GDM1 (cell line): ENCODE measurements at places on chromosomes 5 and 9.

GRCh38 chr5:95565280-95565920 is 10.5 kb downstream of the ARSK start:
- DNase-seq = no peak

DNA sequence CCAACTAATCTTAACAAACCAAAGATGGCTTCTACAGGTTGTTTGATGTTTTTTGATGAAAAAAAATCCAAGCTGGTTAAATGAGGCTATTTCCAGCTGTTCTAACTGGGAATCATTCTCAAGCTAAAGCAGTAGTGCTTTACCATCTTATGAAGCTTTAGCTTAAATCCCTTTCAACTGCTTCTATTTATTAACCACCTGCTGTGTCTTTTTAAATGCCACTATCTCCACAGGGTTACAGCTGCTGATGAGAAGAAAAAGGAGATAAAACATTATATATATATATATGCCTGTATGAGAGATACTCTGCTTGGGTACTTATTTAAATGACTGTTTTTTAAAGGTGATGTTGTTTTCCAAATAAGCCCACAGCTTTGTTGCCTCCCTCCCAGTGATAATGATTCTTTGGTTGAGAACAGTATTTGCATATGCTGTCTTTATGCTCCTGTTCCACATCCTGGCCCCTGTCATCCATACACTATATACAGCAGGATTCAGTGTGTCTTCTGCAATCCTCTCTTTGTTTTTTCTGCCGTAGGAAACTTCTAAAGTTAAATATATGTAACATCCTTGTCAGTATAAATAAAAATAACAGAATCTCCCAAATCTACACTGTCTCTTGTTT is 164.0 kb downstream of the PAM start:
- DNase-seq = no peak

- DNase-seq = no peak
These were observed 130.1 kb upstream of the TLR4 start for GRCh38 chr9:117574099-117574498.

GRCh38 chr5:140565024-140565779 is 574 bp downstream of the SLC35A4 start:
- DNase-seq = no peak

GRCh38 chr9:124616961-124617360 is 109.8 kb upstream of the NR5A1 start:
- DNase-seq = no peak

DNA sequence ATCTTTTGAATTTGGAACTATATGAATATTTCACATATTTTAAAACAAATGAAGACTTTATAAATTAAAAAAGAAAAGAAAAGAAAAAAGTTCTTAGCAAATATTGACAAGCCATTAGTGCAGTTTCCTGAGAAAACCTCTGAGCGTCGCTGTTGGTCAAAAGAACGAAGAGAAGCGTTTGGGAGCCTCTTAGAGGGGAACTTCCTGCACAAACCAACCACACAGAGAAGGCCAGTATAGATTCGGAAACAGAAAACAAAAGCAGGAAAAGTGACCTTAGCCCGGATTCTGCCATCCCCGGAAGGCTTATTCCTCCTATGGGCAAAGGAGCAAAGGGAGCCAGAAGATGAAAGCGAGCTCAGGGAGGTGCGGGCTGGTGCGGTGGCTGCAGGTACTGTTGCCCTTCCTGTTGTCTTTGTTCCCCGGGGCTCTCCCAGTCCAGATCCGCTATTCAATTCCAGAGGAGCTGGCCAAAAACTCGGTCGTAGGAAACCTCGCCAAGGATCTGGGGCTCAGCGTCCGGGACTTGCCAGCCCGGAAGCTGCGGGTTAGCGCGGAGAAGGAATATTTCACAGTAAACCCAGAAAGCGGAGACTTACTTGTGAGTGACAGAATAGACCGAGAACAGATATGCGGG is at the start of gene PCDHGB2:
TSS of gene PCDHGB2 (plus strand) at position 205 of the 637 bp plus-strand sequence. CDS start at position 347, 142 bp downstream.
- DNase-seq = peak; percentile 29

GRCh38 chr5:72407541-72407940 is 87.4 kb downstream of the PTCD2 start:
- no peak for DNase-seq

DNA sequence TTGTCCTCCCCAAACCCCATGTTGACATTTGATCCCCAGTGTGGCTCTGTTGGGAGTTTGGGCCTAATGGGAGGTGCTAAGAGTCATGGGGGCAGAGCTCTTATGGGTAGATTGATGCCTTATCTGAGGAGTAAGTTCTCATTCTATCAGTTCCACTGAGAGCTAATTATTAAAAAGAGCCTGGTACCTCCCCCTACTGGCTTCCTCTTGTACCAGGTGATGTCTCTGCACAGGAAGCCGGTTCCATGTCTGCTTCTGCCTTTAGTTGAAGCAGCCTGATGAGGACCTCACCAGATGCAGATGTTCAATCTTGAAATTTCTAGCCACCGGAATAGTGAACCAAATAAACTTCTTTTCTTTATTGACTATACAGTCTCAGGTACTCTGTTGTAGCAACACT is 10.8 kb downstream of the GABRB2 start:
- DNase-seq = no peak

DNA sequence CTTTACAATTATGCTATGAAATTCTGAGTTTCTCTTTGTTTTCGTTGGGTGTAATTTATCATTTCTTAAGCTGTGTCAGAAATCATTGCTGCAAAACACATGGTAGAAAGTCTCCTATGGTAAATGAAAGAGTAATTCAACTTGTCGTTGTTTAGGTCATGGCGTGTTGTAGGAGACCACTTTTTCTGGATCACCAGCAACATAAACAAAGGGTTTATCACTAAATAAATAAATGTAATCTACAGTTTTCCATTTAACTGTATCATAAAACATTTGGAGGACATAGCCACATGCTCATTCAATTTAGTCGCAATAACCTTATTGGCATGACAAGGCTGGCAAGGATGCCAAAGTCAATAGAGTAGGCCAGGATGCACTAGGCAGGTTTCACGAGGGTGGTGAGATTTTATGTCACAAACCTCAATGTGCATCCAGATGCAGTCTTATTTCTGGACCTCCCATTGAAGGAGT is 154.4 kb upstream of the ERCC6L2 start:
- no peak for DNase-seq

- no peak for DNase-seq
These were observed 63.1 kb upstream of the COX7C start for GRCh38 chr5:86554638-86555037.

DNA sequence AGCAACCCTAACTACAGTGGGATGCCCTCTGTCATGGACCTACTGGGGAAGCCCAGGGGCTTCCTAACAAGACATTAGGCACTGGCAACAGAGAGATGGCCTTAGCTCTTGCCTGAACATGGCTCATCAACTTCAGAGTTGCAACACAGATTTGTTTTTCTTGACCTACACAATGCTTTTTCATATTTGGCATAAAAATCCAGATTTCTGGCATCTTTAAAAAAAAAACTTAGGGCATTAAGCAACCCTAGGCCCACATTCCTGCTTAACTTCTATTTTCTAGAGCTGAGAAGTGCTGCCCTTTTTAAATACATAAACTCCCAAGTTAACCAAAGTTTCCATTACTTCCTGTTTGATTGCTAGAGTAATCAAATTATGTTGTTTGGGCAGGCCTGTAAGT is 8.0 kb downstream of the GRIA1 start:
- DNase-seq = no peak
